ENCODE measurements at places on chromosomes 1 and 21.

DNA sequence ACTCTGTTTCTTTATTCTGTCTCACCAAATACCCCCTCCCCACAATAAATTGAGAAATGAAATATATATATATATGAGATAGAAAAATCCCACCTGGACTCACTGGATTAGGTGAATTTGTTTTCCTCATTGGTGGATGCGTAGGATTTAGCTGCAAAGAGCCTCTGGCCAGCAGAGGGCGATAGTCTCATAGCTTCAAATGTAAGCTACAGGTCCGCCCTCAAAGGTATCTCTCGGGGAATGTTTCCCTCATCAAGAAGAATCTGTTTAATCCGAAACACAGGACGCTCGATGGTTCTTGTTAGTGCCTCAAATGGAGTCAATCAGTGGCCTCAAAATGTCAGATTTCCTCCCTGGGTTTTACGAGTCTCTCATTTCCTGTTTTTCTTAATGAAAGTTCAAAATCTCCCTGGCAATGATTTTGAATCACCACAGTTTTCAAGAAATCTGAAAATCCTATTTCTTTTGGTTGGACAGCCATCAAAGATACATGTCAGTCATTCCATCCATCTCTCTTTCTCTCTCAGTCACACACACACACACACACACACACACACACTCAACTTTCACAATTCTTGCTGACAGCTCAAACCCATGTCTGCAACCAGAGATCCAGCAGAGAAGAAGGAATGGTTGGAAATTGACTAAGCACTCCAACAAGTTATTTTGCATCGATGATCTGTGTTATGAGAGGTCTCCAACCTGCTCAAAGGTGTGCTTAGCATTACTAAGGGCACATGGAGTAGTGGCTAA, 13.9 kb upstream of the CAMK1G start:
- DNase-seq, result peak; percentile 82

DNA sequence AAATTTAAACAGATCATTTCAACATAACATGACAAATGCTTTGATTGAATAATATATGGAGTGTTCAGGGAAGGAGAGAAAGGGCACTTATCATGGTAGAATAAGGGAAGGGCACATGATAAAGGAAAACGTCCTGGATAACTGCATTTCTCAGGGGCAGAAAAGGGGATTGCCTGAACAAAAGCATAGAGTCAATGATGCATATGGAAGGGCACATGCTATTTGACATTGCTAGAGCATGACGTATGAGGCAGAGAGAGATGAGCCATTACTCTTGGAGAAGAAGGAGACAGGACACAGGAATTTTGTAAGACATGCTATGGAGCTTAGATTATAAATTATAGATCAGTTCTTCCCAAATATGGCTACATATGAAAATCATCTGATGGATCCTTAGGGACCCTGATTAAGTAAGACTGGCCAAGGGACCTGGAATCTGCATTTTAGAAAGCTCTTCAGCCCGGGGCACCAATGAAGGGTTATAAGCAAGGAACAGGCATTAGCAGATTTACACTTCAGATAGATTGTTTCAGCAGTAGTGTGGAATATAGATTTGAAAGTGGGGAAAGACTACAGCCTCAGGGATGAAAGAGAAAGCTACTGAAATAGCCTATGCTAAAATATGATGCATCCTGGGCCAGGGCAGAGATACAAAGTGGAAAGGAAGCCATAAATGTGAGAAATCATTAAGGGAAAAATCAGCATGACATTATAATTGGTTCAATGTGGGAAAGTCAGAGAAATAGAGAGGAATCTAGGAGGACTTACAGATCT, 21.3 kb downstream of the FMO2 start:
- DNase-seq, result no peak

- DNase-seq, result no peak
Measured at GRCh38 chr1:77739235-77739634, 20.4 kb downstream of the USP33 start.

DNA sequence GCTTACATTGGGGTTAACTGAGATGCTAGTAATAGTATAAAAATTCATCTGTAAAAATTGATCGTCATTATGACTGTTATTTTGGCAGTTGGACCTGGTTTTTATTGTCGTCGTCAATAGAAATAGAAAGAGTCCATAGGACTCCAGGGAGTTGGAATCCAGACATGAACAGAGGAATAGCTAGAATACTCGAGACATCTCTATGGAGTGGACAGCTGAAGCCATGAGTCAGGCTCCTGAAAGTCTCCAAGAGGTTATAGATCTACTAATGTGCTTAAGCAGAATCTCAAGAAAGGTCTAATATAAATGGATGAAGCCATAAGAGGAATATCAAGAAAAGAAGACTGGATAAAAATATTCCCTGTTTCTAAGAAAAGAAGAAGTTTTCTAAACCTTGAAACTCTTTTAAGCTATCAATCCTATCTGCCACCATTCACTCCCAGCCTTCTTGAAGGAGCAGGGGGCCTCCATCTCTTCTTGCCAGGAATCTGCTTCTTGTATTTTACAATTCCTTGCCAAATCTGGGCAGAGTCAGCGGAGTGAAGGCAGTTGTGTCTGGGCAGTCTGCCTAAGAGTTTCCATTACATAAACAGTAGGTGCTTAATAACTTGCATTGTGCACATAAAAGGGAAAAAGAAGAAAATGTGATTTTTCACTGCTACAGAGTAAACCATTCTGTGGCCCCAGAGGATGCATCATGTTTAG, 163.3 kb downstream of the ST6GALNAC5 start:
- DNase-seq, result no peak

GRCh38 chr1:206058927-206059292, 5.9 kb downstream of the RHEX start:
- DNase-seq, result no peak

All from NCI-H345 (cell line).